ENCODE measurements at places on chromosomes 4 and X.

- no peak for DNase-seq
These were observed 22.9 kb downstream of the ATP5ME start for GRCh38 chr4:650951-651883.

DNA sequence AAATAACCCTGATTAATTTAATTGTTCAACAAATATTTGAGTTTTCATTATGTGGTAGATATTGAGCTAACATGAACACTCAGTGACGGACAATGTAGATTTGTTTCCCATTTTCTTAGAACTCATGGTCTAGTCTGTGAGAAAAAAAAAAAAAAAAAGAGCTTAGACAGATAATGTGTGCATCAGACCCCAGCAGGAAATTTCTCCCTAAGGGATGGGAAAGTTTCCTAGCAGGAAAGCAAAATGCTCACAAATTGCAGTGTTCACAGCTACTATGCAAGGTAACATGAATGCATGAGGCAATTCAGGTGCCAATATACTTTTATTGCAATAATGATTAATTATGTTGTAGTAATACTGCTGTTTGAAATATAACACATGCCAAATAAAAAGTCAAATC is 843.2 kb upstream of the SLIT2 start:
- no peak for DNase-seq

GRCh38 chr4:39631700-39632079 is 7.0 kb downstream of the SMIM14 start:
- DNase-seq: no peak

GRCh38 chr4:160492181-160492580 is 1389.3 kb downstream of the RAPGEF2 start:
- no peak for DNase-seq

DNA sequence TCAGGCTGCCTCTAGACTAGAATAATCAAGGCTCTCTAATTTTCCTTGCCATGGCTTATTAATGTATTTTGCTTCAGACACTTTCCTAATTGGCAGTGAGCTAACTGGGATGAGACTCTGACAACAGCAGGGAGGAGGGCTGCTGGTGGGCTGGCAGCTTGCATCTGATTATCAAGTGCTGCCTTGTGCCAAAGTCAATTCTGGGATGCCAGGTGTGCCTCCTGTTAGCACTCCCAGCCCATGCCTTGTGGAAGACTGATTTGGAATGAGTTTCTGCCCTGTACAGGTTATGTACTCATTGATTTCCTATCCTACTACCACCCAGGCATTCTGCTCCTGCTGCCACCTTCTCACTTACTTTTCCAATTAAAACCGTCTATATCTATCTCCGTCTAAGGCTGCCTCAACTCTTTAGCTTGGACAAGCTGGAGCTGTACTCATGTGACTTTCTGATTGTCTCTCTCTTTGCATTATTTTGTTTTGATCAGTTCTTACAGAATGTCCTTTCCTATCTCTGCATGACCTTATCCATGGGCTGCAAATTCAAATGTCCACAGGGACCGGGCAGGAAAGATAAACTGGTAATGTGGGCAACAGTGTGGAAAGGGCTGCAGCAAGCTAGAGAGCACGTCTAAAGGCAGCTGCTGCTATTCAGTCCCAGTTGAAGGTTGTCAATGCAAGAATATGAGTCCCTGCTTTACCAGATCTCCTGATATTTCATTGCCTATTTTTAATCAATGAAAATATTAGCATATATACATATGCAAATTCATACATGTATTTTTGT is 112.6 kb downstream of the GABRA2 start:
- DNase-seq: no peak

DNA sequence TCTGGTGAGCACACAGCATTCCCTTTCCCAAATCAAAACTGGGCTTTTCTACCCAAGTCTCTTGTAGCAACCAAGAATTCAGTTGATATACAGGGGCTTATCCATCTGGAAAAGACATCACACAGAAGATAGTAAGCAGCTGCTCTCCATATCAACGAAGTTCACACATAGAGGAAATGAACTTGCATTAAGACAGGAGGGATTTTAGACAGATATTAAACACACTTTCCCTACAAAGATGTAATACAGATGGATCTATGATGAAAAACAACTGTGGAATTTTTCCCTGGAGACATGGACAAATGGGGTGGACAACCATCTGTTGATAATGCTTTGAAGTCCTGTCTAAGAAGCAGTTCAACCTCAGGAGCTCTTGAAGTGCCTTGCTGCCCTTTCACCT is 9.8 kb upstream of the PDE5A start:
- no peak for DNase-seq

DNA sequence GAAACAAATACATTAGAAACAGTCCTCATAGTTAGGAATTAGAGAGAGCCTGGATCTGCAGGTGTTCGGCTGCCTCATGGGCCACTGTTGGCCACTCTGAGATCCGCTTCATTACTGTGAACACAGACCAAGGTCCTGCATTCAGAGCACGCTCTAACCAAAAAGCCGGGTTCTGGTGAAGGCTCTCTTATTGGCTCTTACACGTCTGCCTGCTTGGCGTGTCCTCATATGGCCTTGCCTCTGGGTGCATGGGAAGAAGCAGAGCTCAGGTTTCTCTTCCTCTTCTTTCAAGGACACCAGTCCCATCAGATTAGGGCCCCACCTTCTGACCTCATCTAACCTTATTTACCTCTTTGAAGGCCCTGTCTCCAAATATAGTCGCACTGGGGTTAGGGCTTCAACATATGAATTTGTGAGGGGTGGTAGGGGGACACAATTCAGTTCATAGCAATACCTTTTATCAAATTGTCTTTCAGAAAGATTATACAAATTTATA is 37.1 kb upstream of the ELF2 start:
- no peak for DNase-seq

GRCh38 chr4:153809916-153810810 is 21.3 kb upstream of the SFRP2 start:
- no peak for DNase-seq

- DNase-seq: no peak
These were observed 45.3 kb downstream of the SLC9A6 start for GRCh38 chrX:136030303-136031191.

DNA sequence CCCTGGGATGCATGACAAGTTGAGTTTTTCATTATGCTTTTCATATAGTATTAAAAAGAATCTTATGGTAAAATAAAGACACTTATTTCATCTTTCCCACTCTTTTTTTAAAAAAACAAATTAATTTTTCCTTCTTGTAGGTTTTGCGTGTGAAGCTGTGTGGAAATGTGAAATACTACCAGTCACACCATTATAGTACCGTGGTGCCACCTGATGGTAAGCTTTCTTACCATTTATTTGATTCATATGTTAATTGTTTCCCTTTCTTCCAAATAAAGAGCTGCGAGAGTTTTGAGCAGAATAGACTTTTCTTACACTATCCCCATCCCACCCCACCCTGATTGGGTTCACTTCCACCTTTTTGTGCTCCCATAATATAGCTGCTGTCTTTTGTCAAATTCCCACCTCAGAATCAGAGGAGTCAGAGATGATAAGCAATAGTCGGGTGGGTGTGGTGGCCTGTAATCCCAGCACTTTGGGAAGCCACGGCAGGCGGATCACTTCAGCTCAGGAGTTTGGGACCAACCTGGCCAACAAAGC is 44.3 kb downstream of the CASP6 start:
- DNase-seq: no peak

DNA sequence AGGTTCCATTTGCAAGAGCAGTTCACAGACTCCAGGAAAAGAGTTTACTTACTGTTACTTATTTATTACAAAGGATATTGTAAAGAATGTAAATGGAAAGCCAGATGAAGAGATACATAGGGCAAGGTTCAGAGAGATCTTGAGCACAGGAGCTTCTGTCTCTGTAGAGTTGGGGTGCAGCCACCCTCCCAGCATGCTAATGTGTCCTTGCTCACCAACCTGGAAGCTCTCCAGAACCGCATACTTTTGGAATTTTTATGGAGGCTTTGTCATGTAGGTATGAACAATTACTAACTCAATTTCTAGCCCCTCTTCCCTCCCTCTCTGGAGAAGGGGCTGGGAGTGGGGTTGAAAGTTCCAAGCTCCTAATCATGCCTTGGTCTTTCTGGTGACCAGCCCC is 857.2 kb downstream of the RPA4 start:
- DNase-seq: no peak

- no peak for DNase-seq
These were observed 280.8 kb upstream of the NOCT start for GRCh38 chr4:138734746-138735145.

All from activated CD8-positive, alpha-beta memory T cell treated with anti-CD3 and anti-CD28 coated beads, Interleukin-2, amount 50 U/mL, for 48 hours (primary cell).